ENCODE measurements at places on chromosomes 1 and 21.
A peak's percentile ranks its signal among the peaks of the same experiment; 100 is the strongest.

GRCh38 chr1:76542359-76542758, 324.9 kb upstream of the ST6GALNAC5 start:
- no peak for DNase-seq

DNA sequence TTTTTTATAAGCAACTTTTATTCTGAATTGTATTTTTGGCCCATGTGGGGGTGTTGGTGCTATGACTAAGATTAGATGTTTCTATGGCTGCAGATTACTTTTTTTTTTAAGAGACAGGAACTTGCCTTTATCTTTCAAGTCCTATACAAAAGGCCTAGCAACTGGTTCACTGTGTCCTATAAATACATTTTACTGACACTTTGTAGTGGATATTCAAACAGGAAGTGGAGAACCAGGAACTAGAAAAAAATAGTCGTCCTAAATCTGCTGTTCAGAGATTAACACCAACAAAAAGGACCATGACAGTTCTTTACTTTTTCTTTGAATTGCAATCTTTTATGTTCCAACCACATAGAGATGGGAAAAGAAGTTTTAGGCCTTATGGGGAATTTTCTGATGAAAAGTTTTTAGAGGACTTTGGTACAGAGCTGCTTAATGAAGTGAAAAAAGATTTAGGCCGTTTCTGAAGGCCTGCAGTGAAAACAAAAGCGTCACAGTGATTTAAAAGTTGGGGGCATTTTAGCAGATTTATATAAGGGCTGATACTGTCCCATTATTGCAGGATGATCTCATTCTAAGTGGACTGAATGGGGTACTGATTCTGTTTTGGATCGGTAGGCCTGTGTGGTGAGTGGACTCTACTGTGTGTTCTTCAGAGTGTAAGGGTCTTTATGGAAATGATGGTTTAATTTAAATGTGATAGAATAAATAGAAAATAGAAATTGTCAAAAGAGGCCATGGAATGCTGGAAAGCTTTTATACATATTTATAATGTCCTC, 136.4 kb upstream of the DEPDC1 start:
- DNase-seq: no peak

GRCh38 chr21:37619464-37619974, 252.9 kb downstream of the DYRK1A start:
- DNase-seq: no peak

- DNase-seq: no peak
These were observed 30.8 kb downstream of the CAPZB start for GRCh38 chr1:19454265-19455146.

DNA sequence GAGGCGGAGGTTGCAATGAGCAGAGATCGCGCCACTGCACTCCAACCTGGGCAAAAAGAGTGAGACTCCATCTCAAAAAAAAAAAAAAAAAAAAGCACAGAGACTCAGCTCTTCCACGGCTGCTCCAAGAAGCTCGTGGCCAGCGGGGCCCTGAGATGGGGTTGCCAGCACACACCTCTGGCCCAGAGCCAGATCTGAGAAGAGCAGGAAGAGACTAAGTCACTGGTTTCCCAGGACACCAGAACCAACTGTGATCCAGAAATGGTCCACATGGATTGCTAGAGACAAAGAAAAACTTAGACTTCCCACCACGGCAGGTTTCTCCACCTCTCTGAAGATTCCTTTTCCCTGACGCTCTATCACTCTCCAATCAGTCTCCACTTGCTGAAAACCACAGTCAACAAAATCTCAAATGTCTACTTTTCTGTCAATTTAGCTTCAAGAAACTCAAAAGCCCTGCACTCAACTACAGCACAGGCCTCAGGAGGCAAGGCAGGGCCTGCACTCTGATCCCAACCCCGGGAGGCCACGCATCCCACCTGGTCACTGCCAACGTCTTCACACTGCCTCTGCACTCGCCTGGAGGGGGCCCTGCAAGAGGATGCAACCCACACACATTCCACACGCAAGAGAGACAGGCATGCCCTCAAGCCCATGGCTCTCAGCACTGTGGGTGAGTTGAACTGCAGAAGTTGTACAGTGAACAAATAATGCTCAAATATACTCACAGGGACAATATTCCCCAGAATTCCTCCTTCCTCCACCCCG, 79.0 kb downstream of the NPHP4 start:
- no peak for DNase-seq

GRCh38 chr21:28393279-28393678, 599.4 kb downstream of the LTN1 start:
- DNase-seq: no peak

- peak; percentile 90 for DNase-seq
These were observed 14.5 kb upstream of the CPT2 start for GRCh38 chr1:53182111-53182593.

- no peak for DNase-seq
These were observed 12.7 kb upstream of the B3GALNT2 start for GRCh38 chr1:235516862-235517446.

GRCh38 chr1:77095236-77095635, 124.0 kb downstream of the PIGK start:
- DNase-seq: no peak

GRCh38 chr21:35559829-35560225, 500.5 kb downstream of the SETD4 start:
- no peak for DNase-seq

DNA sequence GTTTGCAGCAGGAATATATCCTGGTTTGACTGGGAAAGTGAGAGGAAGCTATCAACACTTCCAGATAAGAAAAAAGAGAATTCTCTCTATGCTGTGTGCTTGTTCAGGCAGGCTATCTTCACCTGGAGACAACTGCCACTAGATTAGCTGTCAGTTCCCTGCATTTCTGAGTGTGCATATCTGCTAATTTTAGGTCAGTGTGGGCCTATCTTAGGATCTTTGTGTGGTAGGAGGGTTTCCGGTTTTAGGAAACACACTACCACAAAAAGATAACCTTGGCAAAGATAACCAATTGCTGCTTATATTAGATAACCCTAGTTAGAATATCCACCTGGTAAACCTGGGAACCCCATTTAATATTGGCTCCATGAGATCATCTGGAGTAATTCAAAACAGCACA, 22.5 kb upstream of the GBP5 start:
- no peak for DNase-seq

GRCh38 chr1:905071-905749, 18.5 kb upstream of the SAMD11 start:
- DNase-seq: peak; percentile 64

GRCh38 chr1:217274927-217275654, 355.8 kb downstream of the GPATCH2 start:
- no peak for DNase-seq

All from nephron progenitor cell (in vitro differentiated cells).